Lung (tissue), 17 donors: ENCODE measurements at places on chromosomes 16 and 17.

GRCh38 chr17:35154196-35155165 lies 6.9 kb downstream of the UNC45B start:
- DNase-seq: no peak

- DNase-seq: peak; percentile 43
Observed at GRCh38 chr17:42406615-42407288, 16.3 kb downstream of the CAVIN1 start.

GRCh38 chr16:85239239-85239638 lies 127.0 kb upstream of the CIBAR2 start:
- DNase-seq: no peak

- DNase-seq: no peak
Observed at GRCh38 chr16:67184453-67184994, 761 bp upstream of the MATCAP1 start.

GRCh38 chr16:55370762-55371482 lies 46.9 kb downstream of the IRX6 start:
- peak; percentile 81 for DNase-seq

DNA sequence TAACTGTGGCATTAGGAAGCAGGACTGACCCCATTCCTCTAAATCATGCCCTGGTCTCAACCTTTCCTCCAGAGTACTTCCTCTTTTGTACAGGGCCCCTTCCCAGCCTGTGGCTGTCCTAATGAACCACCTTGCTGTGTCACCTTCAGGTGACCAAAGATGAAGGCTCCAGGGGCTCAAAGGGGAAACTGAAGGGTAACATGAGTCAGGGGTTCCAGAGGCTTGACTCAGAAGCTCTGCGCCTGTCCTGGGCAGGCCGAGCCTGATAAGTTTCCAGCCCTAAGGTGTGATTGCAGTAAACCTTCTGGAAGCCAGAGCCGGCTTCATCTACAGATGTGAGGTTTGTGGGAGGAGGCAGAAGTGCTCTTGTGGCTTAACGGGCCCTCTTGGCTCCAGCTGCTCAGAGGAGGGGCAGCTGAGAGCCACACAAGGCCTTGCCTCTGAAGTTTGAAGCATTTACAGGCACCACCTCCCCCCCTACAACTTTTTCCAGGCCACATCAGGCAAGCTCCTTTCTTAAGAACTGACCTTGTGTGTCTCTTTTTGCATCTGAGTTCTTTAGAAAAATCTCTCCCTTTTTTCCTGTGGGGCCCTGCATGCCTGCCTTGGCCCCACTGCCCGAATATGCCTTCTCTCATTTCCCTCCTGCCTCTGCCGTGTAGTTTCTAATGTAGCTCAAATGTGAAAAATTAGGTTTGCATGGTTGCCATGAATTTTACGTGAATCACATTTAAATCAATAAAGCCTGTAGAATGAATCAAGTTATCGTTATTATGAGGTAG lies 149.9 kb downstream of the CLEC16A start:
- peak; percentile 91 for DNase-seq
